ENCODE measurements at places on chromosomes 7 and 10.

- peak; percentile 94 for DNase-seq
Measured at GRCh38 chr10:113073549-113074189, 123.6 kb downstream of the TCF7L2 start.

- no peak for DNase-seq
Measured at GRCh38 chr7:44694766-44695165, 53.9 kb upstream of the ZMIZ2 start.

- DNase-seq = no peak
Measured at GRCh38 chr10:82572744-82573143, 697.8 kb downstream of the NRG3 start.

DNA sequence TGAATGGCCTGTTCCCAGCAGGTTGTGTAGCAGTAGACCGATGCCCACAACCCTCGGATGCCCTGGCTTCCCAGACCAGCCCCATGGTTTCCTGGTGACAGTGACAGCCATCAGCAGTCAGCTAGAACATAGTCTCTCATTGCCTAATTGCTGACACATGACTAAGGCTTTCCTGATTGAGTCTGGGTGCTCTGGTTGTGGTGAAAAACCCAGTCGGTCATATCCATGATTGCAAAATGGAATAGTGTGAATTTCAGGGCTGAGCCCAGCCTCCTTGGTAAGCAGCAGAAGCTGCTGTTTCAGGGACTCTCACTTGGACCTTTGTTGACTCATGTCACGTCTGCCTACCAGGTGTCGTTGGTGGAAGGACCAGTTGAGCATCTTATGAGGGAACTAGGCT is 36.6 kb downstream of the POR start:
- no peak for DNase-seq

DNA sequence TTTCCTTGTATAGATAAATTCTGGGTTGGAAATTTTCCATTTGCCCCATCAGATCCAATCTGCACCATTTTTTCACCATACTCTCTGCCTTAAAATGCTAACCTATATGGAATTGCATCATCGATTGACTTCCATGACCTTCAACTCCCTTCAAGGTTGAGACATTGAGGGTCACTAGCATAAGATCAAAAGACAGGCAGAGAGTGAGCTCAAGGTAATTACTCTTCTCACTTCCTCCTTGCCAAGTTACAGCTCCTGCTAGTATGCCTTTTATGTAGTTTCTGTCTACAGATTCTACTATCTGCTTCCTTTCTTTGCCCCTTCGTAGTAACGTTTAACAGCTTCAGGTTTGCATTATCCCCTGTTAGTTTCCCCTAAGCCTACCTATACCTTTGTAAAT is 1127.7 kb upstream of the LRRTM3 start:
- DNase-seq = no peak

- no peak for DNase-seq
Measured at GRCh38 chr10:112082120-112082519, 101.4 kb downstream of the GPAM start.

DNA sequence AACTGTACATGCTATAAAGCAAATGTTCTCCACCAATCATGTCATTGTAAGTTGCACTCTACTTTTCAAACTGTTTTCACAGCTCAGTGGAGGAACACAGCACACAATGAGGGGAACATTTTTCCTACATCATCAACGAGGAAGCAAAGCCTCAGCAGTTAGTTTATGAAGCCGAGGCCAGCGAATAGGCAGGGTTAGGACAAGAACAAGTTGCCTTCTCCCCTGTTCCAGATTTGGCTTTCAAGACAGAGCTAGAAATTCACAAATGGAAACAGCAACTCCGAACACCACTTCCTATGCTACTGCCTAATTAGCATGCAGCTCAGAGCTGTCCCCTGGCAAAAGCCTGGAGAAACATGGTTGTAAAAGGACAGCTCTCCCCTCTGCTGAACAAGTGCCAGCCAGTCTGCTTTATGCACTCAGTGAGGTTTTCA is 19.8 kb downstream of the ITGB8 start:
- DNase-seq = peak; percentile 31

GRCh38 chr10:121098751-121099150 is 247.6 kb downstream of the WDR11 start:
- DNase-seq = no peak

DNA sequence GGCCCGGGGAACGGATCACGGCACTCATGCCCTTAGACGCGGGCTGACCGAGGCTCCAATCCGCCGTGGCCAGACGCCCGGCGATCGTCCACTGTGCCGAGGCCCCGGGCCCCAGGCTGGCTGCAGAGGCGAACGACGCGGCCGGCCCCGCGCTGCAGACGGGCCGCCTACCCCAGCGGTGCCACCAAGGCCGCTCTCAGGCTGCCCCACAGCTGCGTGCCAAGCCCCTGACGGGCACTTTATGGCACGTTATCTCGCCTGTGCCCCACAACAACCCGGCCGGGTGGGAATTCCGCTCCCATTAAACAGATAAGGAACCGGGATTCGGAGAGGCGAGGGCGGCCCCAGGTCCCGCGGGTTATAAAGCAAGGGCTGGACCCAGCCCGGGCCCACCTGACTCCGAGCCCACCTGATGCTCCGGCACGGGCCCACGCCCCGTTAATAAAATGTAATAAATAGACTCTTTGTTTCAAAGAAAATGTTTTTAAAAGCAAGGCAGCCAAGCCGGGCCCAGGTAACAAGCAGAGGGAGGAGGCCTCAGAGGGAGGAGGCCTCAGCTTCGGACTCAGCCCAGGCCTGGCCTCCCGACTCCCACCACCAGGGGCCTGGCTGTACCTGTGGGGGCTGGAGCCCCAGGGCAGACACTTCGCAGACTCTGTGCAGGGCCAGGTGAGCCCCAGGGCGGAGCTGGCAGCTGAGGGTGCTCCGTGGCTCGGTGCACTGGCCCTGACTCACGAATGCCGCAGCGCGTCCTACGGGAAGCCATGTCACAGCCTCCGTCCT is 79.7 kb downstream of the FOXL3 start:
- no peak for DNase-seq

GRCh38 chr10:21090609-21091082 is 193.5 kb upstream of the NEBL start:
- no peak for DNase-seq

DNA sequence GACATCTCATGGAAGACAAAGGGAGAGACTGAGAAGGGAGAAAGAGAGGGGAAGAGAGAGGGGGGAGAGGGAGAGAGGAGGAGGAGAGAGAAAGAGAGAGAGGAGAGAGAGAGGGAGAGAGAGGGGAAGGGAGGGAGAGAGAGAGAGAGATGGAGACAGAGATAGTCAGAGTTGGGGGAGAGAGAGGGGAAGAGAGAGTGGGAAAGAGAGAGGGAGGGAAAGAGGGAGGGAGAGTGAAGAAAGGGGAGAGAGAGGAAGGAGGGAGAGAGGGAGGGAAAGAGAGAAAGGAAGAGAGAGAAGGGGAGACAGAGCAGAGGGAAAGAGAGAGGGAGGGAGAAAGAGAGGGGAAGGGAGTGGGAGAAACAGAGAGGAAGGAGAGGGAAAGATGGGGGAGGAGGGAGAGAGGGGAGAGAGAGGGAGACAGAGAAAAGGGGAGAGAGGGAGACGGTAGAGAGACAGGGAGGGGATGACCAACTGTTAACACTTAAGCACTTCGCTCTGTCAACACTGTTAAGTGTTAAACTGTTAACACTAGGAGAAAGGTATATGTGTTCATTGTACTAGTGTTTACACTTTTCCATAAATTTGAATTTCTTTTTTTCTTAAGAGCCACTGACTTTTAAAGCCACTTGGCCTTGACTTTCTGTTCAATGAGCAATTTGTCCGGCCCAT is 21.8 kb upstream of the SDK1 start:
- DNase-seq = no peak

DNA sequence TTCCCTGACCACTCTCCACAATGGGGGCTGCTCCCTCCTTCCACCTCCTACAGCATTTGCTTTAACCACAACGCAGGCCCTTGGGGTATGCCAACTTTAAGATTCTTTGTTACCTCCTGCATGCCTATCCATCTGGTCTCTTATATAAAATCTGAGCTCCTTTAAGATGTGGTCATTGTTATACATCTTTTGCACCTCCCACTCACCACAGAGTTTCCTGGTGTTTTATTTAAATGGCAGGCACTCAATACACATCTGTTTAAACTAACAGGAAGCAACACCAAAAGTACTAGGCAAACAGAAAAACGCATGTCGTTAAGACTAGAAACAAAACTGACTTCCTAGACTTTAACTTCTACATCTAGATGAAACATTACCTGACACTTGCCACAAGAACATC is 36.3 kb downstream of the SLC25A13 start:
- DNase-seq = no peak

DNA sequence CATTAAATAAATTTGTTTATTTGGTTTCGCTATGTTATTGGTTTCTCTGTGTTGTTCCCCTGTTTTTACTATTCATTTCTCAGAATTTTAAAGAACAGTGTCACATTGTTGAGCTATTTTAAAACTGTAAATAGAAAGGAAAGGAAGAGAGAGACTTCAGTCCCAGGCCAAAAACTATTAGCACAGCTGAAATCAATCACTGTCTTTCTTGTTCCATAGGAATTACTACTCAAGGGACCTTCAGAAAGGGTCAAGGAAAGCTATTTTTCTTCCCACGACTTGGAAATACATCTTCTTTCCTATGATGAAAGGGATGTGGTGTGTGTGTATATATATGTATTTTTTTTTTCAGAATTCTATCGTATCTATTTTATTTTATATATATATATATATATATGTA is 29.0 kb upstream of the GNAT3 start:
- DNase-seq = no peak

- no peak for DNase-seq
Measured at GRCh38 chr7:20542594-20542993, 72.9 kb upstream of the ABCB5 start.

DNA sequence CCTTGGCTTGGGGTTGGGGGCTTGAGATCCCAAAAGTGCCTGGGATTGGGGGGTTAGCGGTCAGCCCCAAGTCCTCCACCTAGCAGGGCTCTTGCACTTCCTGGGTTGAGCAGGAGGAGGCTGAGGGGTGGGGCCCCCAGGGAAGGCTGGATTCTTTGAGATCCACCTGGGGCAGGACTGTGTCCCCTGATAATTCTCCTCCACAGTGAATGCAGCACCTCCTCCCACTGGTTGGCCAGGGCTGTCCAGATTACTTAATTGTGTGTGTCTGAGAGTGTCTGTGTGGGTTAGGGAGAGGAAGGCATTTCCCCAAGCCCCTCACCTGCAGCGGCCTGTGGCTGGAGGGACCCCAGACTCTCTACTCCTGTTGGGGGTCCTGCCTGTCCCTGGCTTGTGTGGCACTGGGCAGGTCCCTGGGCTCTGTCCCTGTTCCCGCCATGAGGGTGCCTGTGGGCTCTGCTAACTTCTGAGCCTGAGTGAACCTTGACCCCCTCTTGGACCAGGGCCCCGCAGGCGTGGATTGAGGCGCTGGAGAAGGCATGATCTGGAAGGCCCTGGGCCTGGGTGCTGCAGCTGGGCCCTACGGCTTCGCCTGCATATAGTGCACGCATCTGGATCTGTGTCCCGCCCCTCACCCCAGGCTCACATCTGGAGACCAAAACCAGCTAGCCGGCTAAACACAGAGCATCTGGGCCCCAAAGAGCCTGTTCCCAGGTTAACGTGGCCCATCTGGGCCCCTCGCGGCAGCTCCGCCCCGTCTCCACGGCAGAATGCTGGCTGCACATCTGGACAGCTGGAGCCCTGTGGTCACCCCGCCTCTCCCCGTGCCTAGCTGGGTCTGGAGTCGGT is 10.4 kb downstream of the TMEM270 start:
- DNase-seq = no peak

GRCh38 chr7:155846156-155846555 is 33.9 kb upstream of the SHH start:
- no peak for DNase-seq

DNA sequence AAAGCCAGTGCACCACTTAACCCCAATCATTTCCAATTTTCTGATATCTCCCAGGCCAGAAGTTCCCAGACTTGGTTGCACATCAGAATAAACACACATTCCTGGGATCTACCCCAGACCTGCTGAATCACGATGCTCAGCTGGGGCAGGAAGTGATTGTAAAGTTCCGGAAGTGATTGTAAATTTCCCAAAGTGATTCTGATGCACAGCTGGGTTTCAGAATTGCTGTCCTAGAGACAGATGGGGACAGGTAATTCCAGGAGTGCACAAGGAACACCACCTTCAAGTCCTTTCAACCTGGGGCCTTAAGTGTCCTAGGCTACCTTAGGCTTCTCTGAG is 104.2 kb upstream of the EEPD1 start:
- DNase-seq = no peak

GRCh38 chr7:44272981-44273380 is 52.4 kb downstream of the CAMK2B start:
- no peak for DNase-seq

DNA sequence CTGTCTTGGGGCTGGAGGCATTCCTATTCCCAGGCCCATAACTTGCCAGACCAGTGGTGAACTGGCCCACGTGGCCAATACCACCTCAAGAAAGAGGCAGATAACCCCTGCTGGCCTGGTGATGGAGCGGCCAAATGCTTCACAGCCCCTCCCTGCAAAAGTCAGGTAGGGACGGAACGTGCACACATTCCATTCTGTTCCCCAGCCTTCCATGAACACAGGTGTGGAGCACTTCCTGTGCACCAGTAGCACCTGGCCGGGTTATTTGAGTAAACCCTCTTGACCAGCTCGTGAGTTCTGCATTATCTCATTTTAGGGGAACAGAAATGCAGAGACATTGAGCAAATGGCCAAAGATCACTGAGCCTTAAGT is 134.4 kb downstream of the SH3PXD2A start:
- no peak for DNase-seq

DNA sequence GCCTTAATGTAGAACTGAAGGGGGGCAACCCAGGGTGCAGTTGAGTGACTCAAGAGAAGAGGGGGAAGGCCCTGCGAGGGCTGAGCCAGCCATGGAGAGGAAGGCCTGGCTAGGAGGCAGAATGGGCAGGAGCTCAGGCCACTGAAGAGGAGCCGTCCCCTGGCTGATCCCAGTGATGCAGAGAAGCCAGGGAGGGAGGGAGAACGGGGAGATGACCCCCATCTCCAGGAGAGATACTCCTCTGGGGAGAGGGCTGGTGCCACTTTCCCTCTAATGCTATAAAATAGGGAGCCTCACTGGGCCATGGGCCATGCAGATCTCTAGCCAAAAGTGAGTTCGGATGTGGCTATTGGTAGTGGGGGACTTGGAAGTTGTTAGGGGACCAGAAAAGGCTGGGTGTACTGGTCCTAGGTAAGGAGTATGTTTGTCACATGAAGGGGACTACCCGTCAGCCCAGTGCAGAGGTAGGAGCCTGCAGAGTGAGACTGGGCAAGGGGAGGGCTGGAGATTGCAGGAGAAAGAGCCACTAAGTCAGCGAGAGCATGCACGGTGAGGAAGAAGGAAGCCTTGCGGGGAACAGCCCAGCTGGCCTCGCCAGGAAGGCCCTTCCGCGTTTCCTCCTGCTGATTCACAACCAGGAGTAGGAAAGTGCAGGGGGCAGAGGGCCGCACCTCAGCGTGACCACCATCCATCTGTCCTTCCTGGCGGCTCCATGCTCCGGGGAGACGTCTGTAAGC is 347.6 kb downstream of the TCERG1L start:
- no peak for DNase-seq
